ENCODE measurements at places on chromosomes 12 and 14.
A peak's percentile ranks its signal among the peaks of the same experiment; 100 is the strongest.

- peak; percentile 60 for DNase-seq
Measured at GRCh38 chr14:61860294-61860918, 98.2 kb downstream of the SNAPC1 start.

DNA sequence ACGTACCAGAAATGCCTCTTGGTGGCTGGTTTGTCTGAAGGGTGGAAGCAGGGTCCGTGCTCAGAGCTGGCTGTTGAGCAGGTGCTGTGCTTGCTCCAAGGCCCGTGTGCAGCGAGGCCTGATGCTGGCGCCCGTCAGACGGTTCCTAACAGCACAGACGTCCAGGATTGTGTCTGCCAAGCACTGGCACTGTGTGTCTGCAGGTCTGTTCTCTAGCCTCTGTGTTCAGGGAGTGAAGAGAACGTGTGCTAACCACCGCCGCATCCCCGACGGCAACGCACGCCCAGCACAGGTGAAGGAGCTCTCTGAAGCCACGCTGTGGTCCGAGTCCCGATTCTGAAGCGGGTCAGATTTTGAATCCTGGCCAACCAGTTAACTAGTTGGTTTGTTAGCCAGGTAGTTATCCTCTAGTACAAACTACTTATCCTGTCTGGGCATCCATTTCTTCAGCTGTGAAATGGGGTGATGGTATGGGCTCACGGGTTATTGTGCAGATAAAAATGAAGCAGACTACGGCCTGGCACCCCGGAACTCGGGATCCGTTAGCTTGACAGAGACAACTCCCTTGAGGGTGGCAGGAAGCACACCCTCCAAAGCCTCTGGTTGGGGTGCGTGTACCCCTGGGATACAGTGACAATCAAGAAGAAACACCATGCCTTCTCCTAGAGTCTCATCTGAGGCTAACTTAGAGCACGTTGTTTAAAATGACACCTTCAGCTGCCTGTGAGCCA is 18.6 kb upstream of the TDRD9 start:
- DNase-seq, result no peak

DNA sequence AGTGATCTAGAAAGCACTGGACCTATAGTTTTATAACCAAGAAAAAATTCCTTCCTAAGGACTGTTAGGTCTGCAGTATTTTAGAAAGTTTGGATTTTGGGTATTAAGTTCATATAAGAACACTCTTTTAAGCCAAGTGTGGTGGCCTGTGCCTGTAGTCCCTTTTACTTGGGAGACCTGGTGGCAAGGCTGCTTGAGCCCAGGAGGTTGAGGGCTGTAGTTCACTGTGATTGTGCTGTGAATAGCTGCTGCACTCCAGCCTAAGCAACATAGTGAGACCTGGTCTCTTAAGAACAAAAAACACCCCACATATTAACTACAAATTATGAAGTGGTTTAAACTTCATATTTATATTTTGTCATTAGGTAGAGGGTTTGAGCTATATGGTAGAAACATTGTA is 9.7 kb downstream of the DNM1L start:
- no peak for DNase-seq

DNA sequence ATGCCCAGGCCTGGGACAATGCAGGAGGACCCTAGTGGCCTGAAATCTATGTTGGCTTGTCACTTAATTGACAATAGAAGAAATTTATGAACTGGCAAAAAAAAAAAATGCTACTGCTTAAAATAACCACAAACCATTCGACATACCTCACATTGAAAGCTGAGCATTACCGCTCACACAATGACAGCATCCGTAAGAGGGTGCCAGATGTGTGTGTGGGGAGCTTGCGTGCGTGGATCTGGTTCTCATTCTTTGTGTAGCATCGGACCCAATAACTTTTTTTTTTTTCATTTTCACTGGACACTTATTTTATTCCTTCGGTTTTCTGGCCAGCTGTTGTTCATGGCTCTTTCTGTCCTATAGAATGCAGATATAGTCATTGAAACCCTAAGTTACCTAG is 216.7 kb downstream of the VRK1 start:
- no peak for DNase-seq

DNA sequence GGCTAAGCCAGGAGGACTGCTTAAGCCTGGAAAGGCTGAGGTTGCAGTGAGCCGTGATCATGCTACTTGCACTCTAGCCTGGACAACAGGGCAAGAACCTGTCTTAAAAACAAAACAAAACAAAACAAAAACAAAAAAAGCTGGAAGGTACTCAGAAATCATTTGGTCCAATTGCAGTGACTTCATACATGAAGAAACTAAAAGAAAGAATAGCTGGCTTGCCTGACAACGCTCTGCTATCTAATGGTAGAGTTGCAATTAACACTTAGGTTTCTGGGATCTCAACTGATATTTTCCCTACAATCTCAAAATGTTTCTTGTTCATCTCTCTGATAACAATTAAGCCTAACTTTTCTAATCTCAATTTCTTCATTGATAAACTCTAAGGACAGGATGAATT is 13.7 kb downstream of the EEA1 start:
- no peak for DNase-seq

- DNase-seq, result peak; percentile 90
Measured at GRCh38 chr14:23009939-23010726, at the start of gene C14orf93. Gene C14orf93 (minus strand): TSS chr14:23010143. CDS start chr14:22999023, 11,120 bp downstream.

- no peak for DNase-seq
Measured at GRCh38 chr14:53042480-53042879, 91.6 kb upstream of the FERMT2 start.

Measured in stimulated activated CD4-positive, alpha-beta T cell treated with anti-CD3 and anti-CD28 coated beads, TNF-alpha, amount 100 ng/mL, for 48 hours (primary cell).